Thyroid gland (tissue), 4 donors: ENCODE measurements at places on chromosomes 1 and 21. TPM values are rescaled to one million over a fixed set of nuclear protein-coding genes. Genes with fewer than 3 reads are reported as not detected.

The SLC35D1 gene
- 17.6 TPM for total RNA-seq

The TADA1 gene
- total RNA-seq = 15.2 TPM

GRCh38 chr1:202687798-202688197 is 22.5 kb downstream of the SYT2 start:
- H3K4me1 ChIP-seq = no peaks in the 10 kb centered on the region
- DNase-seq = no peak
- no peaks in the 10 kb centered on the region for H3K27me3 ChIP-seq

The SYT14 gene
- 7.6 TPM for total RNA-seq

- no peaks in the 10 kb centered on the region for H3K36me3 ChIP-seq
- peaks cover 9% of the 10 kb centered on the region for H3K4me1 ChIP-seq
- no peak overlapping the region for H3K27ac ChIP-seq
- no peak overlapping the region for H3K4me3 ChIP-seq
- no peak for DNase-seq
Observed at GRCh38 chr1:19287436-19288185, 959 bp downstream of the AKR7A3 start.

- H3K27me3 ChIP-seq = no peaks in the 10 kb centered on the region
- H3K27ac ChIP-seq = no peak overlapping the region
- H3K4me3 ChIP-seq = no peak overlapping the region
- H3K4me1 ChIP-seq = no peaks in the 10 kb centered on the region
- DNase-seq = no peak
- H3K36me3 ChIP-seq = no peaks in the 10 kb centered on the region
Observed at GRCh38 chr1:6991266-6991665, 206.0 kb downstream of the CAMTA1 start.

DNA sequence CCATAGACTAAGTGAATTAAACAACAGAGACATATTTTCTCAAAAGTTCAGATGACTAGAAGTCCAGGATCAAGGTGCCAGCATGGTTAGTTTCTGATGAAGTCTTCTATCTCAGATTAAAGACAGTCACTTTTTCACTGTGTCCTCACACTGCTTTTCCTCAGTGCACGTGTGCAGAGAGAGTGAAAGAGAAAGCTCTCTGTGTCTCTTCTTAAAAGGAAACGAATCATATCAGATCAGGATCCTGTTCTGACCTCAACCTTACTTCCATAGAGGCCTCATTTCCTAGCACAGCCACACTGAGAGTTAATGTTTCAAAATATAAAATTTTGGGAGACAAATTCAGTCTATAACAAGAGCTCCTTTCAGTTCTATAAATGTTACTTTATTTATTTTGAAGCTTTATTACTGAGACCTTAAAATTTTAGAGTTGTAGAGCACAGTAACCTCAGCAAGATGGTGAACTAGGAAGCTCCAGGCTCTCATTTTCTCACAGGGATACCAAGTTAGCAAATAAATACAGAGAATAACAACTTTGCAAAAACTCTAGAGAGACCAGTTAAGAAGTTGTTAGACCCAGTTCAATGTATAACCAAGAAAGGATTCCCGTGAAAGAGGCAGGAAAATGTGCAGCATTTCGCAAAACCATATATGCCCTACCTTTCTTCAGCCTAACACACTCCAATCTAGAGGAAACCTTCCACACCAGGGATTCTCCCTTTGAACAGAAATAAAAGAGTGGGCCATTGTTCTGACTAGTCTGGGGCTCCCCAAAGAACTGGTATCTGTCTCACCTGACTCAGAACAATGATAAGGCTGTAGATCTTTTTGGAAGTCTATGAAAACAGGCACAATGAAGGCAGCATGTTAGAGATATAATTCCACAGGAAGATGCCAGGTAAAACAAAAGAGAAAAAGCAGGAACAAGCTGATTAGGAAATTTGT is 372.2 kb downstream of the MRPL39 start:
- no peaks in the 10 kb centered on the region for H3K4me1 ChIP-seq
- no peak for DNase-seq
- H3K27ac ChIP-seq = no peak overlapping the region
- no peak overlapping the region for H3K4me3 ChIP-seq

DNA sequence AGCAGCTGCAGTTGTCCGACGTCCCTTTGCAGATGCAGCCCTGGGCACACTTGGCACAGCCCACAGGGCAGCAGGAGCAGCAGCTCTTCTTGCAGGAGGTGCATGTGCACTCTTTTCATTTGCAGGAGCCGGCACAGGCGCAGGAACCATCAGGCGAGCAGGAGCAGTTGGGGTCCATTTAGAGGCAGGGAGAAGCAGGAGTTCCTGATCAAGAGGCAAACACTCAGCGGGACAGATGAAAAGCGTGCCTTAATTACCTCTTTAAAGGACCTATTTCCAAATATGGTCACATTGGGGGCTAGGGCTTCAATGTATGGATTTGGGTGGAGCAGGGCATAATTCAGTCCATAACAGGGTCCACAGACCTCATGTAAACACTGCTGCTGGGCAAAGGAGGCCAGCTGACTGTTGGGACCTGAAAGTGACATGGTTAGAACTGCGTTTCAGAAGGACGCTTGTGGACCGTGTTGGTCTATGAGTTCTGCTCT is 4.3 kb upstream of the CPLANE2 start:
- H3K27me3 ChIP-seq = no peaks in the 10 kb centered on the region
- no peak overlapping the region for H3K4me3 ChIP-seq

GRCh38 chr21:45957981-45958600 is 23.5 kb upstream of the COL6A1 start:
- DNase-seq = no peak

GRCh38 chr1:179826626-179827280 is 50.9 kb downstream of the TOR1AIP2 start:
- no peak overlapping the region for H3K4me3 ChIP-seq
- DNase-seq = no peak

The TRAF3IP3 gene
- 0.93 TPM for total RNA-seq

DNA sequence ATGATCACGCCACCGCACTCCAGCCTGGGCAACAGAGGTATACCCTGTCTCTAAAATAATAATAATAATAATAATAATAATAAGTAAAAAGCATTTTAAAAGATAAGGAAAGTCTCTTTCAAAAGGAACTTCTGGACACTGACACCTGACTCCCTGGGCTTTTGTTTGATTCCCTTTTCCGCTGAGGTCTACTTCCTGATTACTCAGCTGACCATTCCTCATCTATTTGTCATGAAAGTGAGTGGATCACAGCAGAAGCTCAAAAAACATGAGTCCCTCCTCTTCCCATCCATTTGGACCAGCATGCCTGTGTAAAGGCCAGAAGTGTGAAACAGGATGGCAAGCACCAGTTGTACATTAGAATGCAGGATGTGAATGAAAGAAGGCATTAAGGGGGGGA is 61.1 kb upstream of the FBXO28 start:
- H3K4me3 ChIP-seq = no peak overlapping the region
- no peaks in the 10 kb centered on the region for H3K36me3 ChIP-seq
- H3K4me1 ChIP-seq = no peaks in the 10 kb centered on the region
- no peak for DNase-seq

DNA sequence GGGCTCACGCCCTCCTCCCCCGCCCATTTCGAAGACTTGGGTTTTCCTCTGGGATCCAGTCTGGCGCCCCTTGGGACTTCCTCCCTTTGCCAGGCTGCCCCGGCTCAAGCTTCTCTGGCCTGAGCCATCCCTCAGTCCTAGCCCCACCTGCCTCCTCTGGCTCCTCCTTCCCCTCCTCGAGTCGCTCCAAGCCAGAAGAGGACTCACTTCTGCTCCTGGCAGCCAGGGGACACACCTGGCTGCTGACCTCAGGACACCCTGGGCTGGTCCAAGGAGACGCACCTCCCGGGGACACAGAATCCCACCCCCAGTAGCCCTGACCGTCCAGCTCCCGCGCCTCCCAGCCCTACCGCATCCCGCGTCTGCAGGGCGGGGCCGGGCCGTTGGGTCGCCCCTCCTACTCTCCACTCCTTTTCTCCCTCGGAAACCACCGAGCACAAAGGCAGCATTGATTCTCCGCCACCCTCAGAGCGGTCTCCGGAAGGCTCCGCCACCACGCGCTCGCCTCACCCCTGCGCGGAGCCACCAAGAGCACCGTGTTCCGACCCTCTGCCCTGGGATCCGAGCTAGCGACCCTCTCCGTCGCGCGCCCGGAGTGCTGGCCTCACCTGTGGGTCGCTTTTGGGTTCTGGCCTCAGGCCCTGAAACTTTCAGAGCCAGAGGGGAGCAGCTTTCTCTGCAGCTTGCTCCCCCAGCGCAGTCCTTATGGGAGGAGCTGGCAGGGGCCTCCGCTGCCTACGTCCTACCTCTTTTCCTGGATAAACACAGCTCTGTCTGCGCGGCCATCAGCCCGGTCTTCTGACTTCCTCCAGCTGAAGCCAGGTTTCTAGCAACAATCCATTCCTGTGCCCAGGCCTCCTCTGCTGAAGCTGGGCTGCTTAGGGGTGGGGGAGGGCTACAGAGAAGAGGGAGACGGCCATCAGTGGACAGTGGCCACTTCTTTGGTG is at the start of gene C2CD4D:
TSS of gene C2CD4D (minus strand) at position 364 of the 947 bp plus-strand sequence. CDS start 831 bp downstream, outside the sequence.
- peak within 1 kb of the TSS; percentile 79 for H3K27ac ChIP-seq
- H3K27me3 ChIP-seq = no peaks in the 10 kb centered on the region
- peak; percentile 81 for DNase-seq
- H3K4me3 ChIP-seq = peak within 1 kb of the TSS; percentile 32

The ARHGAP30 gene
- 1.4 TPM for total RNA-seq

GRCh38 chr21:41369105-41369919 is 7.5 kb downstream of the MX2 start:
- H3K36me3 ChIP-seq = no peaks in the 10 kb centered on the region
- DNase-seq = peak; percentile 44
- H3K27me3 ChIP-seq = no peaks in the 10 kb centered on the region

GRCh38 chr21:32641710-32642698 is 29.8 kb upstream of the CFAP298 start:
- no peak overlapping the region for H3K4me3 ChIP-seq
- peaks cover 8% of the 10 kb centered on the region for H3K4me1 ChIP-seq
- H3K27ac ChIP-seq = no peak overlapping the region
- DNase-seq = no peak
- no peaks in the 10 kb centered on the region for H3K27me3 ChIP-seq
- peaks cover 29% of the 10 kb centered on the region for H3K36me3 ChIP-seq

- no peak overlapping the region for H3K27ac ChIP-seq
- DNase-seq = no peak
- H3K36me3 ChIP-seq = no peaks in the 10 kb centered on the region
- no peak overlapping the region for H3K4me3 ChIP-seq
Observed at GRCh38 chr1:31693231-31693630, 10.6 kb downstream of the COL16A1 start.

DNA sequence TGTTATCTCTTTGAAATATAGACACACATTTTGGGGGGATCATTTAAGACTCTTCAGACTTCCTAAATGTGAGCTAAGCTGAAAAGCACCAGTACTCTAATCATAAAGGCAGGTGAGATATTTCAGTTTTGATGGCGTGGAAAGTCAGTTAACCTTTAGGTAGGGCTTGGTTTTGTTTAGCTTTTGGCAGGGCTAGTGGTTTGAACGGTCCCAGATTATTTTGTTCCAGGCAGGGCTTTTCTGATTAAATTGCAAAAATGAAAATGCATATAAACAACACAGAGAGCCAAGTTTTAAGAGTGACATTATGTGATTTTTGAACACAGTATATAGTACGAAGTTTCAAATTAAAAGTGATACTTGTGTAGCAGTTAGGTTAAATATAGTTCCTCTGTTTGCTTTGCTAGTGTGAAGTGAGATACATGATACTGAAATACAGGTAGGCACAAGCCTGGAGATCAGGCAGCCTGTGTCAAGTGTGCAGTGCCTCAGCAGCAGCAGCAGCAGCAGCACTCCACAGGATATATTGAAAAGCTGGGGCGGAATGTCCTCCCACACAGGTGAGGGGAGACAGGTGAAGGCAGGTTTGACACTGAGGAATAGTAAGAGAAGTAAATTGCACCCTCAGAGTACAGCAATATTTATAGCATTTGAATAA is 47.4 kb downstream of the CAMTA1 start:
- peak; percentile 20 for DNase-seq
- peaks cover 29% of the 10 kb centered on the region for H3K4me1 ChIP-seq
- no peak overlapping the region for H3K4me3 ChIP-seq
- H3K27ac ChIP-seq = no peak overlapping the region

DNA sequence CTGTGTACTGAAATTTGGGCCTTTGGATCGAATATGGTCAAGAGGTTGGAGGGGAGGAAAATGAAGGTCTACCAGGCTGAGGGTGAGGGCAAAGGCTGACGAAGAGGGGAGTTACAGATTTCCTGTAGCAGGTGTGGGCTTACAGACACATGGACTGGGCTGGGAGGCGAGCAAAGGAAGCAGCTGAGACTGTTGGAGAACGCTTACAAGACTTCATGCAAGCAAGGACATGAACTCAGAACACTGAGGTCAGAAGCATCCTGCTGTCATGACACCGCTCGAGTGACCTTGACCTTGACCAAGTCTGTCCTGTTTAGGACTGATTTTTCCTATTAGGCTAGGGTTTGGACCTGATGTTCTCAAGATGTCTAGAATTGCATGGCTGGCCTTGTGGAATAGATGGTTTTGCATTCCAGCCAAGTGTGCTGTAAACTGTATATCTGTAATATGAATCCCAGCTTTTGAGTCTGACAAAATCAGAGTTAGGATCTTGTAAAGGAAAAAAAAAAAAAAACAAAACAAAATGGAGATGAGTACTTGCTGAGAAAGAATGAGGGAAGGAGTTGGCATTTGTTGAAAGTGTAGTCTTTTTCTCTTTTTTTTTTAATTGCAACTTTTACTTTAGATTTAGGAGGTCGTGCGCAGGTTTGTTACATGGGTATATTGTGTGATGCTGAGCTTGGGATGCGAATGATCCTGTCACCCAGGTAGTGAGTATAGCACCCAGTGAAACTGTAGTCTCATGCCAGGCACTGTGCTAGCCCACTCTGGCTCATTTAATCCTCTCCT is 5.8 kb downstream of the ELF3 start:
- peaks cover 5% of the 10 kb centered on the region for H3K36me3 ChIP-seq
- no peaks in the 10 kb centered on the region for H3K27me3 ChIP-seq
- no peak for DNase-seq
- H3K27ac ChIP-seq = no peak overlapping the region
- H3K4me3 ChIP-seq = no peak overlapping the region

- H3K4me3 ChIP-seq = no peak overlapping the region
- no peaks in the 10 kb centered on the region for H3K36me3 ChIP-seq
- H3K27me3 ChIP-seq = no peaks in the 10 kb centered on the region
- no peaks in the 10 kb centered on the region for H3K4me1 ChIP-seq
- DNase-seq = peak; percentile 17
- H3K27ac ChIP-seq = no peak overlapping the region
Observed at GRCh38 chr1:9058465-9058864, 11.0 kb downstream of the SLC2A5 start.

The MCOLN3 gene
- total RNA-seq = 3.0 TPM

The IL23R gene
- not detected for total RNA-seq

DNA sequence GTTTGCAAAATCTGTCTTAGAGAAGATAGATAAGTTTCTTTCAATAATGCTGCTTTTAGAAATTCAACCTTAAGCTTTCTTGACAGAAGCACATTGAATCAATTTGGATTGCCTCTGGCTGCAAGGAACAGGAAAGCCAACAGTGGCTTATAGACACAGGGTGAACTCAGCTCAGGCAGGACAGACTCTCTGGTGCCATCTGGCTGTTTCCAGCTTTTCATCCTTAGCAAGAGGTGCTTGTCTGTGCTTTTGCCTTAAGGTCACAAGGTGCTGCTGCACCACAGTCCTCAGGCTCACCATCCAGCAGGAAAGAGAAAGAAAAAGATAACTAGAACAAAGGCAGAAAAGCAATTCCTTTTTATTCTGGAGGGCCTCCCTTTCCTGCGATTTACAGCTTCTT is 93.7 kb upstream of the ETS2 start:
- no peak overlapping the region for H3K4me3 ChIP-seq
- no peaks in the 10 kb centered on the region for H3K4me1 ChIP-seq
- H3K27ac ChIP-seq = no peak overlapping the region
- DNase-seq = no peak

GRCh38 chr1:229507502-229507901 is 639 bp downstream of the NUP133 start:
- H3K27ac ChIP-seq = peak overlapping the region; percentile 85
- no peaks in the 10 kb centered on the region for H3K27me3 ChIP-seq
- no peak for DNase-seq
- H3K4me1 ChIP-seq = peaks cover 7% of the 10 kb centered on the region
- H3K36me3 ChIP-seq = no peaks in the 10 kb centered on the region
